ENCODE measurements at places on chromosomes 4 and X.

DNA sequence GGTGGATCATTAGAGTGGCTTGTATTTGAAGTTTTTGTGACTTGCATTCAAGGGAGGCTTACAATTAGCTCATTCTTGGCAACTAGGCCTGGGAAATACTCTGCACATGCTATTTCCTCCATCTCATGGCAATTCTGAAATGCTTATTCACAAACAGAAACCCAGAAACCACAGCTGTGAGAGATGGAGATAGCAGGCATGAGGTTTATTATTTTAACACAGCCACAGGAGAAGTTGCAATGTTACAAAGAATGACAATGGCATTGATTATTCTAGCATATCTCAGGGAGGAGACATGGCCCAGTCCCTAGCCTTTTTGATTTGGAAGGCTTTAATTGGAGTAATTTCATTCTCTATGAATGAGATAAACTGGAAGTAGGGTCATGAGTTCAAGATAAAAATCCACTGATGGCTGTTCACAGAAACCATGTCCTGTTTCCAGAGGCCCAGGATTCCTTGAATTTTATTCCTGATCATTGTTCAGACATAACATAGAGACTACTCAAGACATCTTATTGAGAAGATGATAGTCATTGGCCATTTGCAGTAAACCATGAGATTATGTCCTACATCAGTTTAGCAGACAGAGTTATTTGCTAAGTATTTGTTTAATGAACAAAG, 123.9 kb downstream of the MID1 start:
- no peak for DNase-seq

DNA sequence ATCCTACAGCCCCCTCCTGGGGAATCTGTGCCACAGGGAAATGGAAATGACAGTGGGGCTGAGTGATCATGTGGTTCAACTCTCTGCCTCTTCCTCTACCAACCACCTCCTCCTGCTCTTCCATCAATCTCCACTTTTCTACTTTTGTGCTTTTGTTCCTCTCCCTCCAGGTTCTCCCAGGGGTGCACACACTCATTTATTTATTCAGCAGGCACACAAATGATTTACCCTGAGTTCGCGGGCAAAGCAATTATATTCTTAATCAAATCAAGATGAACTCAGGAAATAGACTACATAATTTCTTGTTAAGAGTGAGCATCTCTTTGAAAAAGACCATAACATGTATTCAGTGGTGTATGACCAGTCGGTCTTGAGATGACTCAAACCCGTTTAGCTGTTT, 69.2 kb downstream of the VCX3A start:
- DNase-seq, result no peak

DNA sequence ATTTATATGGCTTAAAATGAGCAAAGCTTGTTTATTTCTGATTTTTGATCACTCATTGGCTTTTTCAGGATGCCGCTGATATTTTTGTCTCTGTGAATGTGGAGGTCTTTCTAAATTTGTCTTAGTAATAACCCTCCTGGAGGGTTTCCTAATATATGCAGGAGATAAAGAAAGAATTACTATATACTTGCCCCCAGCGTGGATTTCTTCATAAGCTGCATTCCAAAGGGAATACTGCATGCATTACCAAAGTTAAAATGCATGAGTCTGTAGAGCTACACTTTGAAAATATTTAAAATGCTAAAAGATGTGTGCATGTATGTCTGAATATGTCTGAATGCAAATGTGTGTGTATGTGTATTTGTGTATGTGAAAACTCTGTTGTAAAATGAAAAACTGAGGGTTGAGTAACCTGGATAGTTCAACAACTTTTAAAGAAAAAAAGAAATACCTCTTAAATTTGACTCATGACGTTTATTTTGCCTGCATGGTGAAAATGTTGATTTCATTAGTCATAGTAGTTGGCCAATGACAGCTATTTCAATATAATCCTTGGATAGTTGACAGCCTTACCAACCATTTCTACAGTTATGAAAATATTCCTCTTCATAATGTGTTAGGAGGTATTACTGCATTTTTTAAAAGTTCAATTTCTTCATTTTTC, 113.2 kb upstream of the ZNF827 start:
- no peak for DNase-seq

GRCh38 chrX:378443-378842, 8.3 kb downstream of the PPP2R3B start:
- no peak for DNase-seq

GRCh38 chr4:59240011-59240410, 1960.1 kb upstream of the ADGRL3 start:
- DNase-seq, result no peak

GRCh38 chr4:137664416-137664815, 132.1 kb upstream of the PCDH18 start:
- no peak for DNase-seq

GRCh38 chrX:120380699-120381098, 18.8 kb downstream of the ATP1B4 start:
- DNase-seq, result no peak

DNA sequence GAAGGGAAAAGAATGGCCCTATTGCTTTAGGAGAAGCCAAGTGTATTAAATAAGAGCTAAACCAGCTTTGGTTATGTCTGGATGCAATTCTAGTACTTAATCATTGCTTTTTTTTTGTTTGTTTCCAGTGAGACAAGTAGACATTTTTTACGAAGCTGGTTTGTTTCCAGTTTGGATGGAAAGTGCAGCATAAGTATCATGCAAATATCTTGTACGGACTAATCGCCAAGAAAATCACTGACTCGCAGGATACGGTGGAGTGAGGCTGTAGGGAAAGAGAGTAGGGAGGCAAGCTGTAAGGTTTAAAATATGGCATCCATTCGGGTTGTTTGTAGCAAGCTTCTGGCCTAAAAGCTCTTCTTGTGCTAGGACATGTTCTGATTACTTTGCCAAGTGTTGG, 64.8 kb downstream of the HPGD start:
- no peak for DNase-seq

DNA sequence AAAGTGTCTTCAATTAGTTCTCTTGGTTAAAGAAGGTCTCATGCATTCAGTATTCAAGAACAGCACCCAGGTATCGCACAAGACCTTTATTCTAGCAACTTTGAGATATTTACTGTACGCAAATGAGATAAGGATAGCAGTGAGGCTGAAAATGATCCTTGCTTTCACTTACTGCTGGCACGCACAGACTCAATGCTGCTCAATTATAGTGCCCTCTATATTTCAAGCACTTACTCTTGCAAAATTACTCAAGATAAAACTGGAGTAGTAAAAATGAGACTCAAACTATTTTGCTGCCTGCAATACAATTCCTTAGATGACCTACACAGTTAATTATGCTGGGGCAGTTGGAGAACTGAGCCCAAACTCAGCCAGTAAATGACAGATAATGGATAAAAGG, 60.9 kb downstream of the ADGRA3 start:
- DNase-seq, result no peak

- DNase-seq, result no peak
Measured at GRCh38 chr4:74540193-74540592, 95.3 kb downstream of the AREG start.

GRCh38 chrX:153494061-153494460, 719 bp upstream of the BGN start:
- DNase-seq, result no peak

DNA sequence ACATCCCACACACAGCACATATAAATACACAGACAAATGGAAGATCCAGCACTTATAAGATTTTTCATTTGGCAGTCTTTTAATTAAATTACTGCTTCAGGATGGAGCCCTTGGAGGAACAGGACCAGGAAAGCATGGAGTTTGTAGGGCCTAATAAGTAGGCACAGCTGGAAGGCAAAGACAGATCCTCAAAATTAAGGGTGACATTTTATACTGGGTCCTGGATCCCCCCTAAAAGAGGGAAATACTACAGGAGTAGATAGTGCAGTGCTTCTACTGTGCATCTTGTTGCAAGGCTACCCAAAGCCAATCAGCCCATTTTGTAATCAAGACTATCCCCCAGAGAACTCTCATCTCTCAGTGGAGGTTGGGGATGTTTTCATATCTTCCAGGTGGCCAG, 1860.7 kb upstream of the PCDH10 start:
- no peak for DNase-seq

DNA sequence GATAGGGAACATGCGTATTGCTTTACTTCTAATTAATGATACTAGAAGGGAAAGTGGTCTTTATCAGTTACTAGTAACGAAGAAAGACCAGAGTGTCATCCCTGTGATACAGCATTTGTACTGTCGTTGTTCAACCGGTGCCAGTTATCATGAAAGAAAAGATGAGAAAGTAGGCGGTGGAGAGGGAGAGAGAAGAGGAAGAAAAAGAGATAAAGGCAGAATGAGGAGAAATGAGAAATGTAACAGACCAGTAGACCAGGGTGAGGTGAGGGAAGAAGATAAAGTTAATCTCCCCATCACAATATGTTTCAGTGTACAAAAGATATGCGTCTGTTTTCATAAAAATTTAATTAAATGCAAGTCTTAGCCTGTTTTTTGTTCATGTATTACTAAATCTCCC, 135.2 kb upstream of the HPGD start:
- no peak for DNase-seq

GRCh38 chrX:12878536-12878935, 11.7 kb downstream of the TLR7 start:
- DNase-seq, result no peak

DNA sequence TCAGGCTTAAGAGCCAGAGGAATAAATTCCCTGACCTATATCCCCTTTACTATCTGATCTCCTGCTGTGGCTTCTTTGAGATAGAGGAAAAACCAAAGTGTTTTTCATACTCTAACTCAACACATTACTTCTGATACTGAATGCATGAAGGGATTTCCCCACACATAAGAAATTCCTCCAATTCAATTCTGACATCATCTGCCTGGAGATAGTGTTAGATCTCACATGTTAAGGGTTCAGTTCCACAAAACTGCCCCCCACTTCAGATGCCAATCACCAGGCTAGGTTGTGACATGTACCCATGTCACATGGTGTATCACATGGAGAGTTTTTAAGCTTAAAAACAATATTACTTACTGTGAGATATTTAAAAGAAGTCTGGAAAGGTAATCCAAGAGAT, 46.8 kb downstream of the GSTCD start:
- no peak for DNase-seq

- DNase-seq, result no peak
Measured at GRCh38 chrX:114390251-114390796, 193.6 kb upstream of the HTR2C start.

DNA sequence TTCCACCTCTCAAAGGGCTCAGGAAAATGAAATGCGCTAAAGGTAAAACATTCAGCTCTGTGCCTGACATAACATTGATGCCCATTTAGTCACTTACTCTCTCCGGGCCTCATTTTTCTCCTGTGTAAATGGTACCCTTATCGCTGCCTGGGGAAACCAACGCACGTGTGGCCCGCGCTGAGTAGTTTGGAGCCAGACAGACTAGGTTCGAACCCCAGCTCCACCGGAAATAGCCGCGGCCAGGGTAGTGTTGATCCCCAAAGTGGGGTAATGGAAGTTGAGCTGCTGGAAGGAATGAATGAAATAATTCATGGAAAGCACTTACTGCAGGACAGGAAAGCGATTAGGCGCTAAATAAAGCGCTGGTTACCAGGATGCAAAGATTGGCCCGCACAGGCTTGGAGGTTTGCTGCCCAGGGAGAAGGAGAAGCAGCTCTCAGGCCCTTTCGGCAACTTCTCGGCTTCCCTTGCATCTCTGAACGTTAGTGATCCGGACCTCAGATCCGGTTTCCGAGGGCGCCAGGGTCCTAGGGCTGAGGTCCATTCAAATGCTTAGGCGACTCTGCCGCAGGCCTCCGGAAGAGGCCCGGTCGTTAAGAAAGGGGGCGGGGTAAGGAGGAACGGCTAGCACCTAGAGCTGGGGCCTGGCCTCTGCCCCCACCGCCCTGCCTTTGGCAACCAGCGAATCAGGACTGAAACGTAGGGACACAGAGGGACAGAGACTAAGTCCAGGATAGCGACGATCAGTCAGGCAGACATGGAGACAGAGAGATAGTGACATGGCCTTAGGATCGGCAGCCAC, 13.3 kb downstream of the NKX3-2 start:
- DNase-seq, result no peak

DNA sequence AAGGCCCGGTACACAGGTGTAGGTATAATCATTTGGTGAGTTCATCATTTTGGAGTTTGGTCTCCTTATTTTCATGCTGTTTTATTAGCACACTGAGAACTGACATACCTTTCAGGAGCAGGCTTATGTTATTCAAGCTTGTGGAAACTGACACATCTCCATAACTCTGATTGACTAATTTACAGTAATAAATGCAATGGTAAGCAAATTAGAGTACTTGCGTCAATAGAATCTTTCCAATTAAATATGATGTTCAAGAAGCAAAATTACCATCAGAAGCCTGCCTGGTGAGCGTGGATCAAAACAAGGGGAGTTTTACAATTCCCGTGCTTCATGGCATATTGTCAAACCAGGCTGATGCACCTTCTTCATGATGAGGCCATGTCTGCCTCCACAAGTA, 210.7 kb upstream of the GPRIN3 start:
- DNase-seq, result no peak

DNA sequence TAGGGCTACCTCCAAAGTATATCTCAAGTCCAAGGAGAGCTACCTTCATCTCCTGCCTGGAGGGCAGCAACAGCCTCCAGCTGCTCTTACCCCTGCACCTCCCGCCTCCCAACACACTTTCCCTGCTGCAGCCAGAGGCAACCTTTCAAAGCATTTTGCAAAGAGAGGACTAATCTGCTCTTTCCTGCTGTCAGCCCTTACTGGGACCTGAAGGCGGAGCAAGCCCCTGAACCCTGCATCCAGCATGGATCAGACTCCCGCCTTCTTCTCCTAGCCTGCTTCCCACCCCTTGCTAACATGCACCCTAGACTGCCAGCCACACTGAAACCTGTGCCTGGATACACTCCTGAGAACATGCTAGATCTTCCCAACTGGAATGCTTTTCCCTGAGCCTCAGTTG, 37.7 kb upstream of the VMA21 start:
- no peak for DNase-seq

DNA sequence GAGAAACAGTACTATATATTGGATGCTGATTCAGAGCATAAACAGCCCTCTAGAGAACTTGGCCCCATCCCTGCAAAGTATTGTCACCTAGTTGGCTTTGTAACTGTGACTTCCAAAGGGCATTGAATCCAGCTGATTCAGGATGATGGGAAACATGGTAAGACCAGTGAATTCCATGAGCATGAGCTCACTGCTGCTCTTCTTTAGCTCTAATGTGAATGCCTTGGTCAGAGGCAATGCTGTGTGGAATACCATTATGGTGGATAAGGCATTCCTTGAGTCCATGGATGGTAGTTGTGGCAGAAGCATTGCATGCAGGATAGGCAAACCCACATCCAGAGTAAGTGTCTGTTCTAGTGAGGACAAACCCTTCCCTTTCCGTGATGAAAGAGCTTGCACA, 365.6 kb upstream of the EDA2R start:
- no peak for DNase-seq

GRCh38 chrX:127568691-127569090, 483.5 kb downstream of the ACTRT1 start:
- DNase-seq, result no peak
